ENCODE measurements at places on chromosomes 13 and 19. TPM values are rescaled to one million over a fixed set of nuclear protein-coding genes. Genes with fewer than 3 reads are reported as not detected.

The CACNA1A gene
- polyA plus RNA-seq, result 1.7 TPM

DNA sequence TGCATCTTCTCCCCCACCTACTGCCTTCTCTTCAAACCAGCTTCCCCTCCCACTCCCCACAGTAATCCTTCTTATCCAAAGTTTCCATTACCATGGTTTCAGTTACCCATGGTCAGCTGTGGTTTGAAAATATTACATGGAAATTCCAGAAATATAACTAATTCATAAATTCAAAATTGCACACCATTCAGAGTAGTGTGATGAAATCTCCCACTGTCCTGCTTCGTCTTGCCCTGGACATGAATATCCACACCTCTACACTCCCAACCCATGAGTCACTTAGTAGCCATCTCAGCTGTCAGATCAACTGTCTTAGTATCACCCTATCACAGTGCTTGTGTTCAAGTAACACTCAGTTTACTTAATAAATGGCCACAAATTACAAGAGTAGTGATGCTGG, 3.8 kb upstream of the KCTD12 start:
- no peak for DNase-seq

The DMAC2 gene
- polyA plus RNA-seq, result 60.1 TPM

DNA sequence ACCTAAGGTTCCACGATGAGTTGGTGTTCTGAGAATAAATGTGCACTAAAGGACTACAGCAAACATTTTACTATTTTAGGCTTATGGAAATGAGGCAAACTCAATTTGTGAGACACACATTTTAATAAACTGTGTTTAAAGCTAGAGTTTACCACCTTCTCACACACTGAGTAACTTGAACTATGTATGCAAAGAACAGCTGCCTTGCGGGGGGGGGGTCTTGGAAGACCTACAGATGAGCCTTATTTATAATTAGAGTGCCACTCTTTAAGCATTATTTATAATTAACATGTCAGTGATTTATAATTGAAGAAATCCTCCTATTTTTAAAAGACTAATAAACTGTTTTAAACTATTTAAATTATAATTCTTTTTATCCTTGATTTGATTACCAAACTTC, 300.4 kb downstream of the DLEU7 start:
- DNase-seq, result no peak

GRCh38 chr19:41936416-41936850, 8.2 kb upstream of the ERFL start:
- DNase-seq, result no peak

The PDE4A gene
- polyA plus RNA-seq, result 1.7 TPM

- no peak for DNase-seq
These were observed 245.2 kb downstream of the DLEU7 start for GRCh38 chr13:50598338-50598737.

GRCh38 chr13:43663474-43664090, 123.2 kb downstream of the ENOX1 start:
- no peak for DNase-seq

DNA sequence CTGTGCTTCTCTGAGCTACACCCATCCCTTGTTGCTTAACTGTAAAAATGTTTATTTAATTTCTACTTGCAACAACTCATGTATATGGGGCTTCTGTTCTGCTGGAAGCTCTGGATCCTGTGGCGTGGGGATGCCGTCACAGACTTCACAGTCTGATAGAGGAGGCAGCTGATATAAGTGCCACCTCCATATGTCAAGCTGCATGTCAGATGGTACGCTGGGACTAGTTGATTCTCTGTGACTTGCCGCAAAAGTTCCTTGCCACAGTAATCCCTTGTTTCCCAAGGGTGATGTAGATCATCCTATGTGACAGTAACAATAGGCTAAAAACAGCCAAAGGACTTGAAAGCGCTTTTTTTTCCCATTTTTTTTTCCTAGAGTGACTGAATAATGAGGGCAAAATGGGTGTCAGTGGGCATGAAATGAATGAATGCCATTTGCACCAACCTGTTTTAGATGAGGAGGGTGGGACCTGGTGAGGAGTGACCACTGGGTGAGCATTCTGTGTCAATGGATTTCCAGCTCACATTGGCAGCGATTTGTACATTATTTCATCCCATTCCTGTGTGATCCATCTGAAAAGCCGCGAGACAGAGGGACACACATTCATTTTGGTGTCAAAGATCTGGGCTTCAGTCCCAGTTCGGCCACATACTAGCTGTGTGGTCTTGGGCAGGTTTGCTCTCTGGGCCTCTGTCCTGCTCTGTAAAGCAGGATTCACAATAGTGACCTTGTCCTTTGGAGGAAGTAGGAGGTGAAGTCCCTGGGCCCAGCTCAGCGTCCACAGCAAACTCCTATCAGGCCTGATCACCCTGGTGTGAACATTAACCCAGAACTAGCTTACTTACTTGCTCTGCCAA, 88.9 kb upstream of the RNF113B start:
- no peak for DNase-seq

DNA sequence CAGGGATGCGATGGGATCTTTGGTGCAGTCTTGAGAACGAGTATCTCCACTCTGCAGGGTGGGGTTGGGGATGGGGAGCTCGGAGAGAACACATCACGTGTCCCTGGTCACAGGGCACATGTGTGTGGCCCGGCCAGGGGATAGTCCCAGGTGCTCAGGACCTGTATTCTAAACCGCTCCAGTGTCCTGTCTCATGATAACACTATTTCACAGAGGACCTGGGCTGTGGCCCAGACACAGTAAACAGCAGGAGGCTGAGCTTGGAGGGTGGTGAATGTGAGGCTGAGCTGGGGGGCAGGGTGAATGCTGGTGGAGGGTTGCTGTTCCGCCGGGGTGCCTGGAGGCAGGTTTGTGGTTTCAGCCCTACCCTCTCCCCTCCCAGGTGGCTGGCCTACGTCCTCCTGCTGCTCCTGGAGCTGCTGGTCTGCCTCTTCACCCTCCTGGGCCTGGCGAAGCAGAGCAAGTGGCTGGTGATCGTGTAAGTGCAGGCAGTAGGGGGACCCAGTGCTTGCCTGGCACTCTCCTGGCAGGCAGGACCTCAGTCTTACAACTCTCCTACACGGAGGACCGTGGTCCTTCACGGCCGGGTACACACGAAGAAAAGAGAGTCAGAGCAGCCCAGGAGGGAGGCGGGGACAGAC, 11.1 kb downstream of the TTYH1 start:
- DNase-seq, result no peak

GRCh38 chr13:99980201-99980823, 1.3 kb upstream of the ZIC2 start:
- no peak for DNase-seq

DNA sequence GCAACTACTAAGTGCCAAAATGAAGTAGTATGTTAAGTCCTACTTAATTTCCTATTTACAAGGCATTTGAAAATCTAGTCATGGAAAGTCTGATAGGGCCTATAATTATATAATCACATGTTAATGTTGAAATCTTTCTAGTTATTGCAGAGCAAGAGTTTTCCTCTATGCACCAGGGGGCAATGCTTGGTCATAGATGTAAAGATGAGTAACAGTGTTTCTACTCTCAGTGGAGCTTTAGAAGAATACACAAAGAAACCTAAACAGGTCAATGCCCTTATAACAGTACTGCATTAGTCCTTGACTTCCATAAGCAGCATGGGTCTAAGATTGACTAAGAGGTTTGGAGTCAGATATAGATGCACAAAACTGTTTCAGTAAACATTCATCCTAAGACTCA, 218.7 kb downstream of the KCTD12 start:
- DNase-seq, result no peak

- DNase-seq, result no peak
These were observed 1779.2 kb upstream of the MIR17HG start for GRCh38 chr13:89568276-89568675.

The ICAM1 gene
- 6.5 TPM for polyA plus RNA-seq

GRCh38 chr13:94414708-94415107, 64.8 kb downstream of the DCT start:
- no peak for DNase-seq

DNA sequence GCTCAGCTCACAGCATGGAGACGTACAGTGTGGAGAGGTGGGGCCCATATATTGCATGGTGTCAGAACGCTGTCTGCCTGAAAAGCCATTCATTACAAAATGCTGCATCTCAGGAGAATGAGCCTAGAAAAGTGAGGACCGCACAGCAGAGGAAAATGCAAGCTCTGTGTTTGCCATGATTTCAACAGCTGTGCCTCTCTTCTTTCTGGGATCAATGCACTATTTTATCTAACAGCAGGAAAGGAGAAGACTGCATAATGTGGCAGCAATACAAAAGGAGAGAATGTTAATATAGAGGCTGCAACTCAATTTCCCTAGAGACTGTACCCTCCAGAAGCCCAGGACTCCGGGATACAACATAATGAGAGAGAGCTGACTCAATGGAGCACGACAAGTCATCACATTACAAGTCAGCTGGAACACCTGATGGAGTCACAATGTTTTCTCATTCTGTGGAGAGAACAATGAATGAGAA, 368.0 kb downstream of the FGF14 start:
- DNase-seq, result no peak

- DNase-seq, result no peak
These were observed 1268.7 kb upstream of the PCDH20 start for GRCh38 chr13:62684359-62684758.

The CCL25 gene
- polyA plus RNA-seq, result 0.22 TPM

- no peak for DNase-seq
These were observed 229.6 kb upstream of the HTR2A start for GRCh38 chr13:47126432-47126831.

DNA sequence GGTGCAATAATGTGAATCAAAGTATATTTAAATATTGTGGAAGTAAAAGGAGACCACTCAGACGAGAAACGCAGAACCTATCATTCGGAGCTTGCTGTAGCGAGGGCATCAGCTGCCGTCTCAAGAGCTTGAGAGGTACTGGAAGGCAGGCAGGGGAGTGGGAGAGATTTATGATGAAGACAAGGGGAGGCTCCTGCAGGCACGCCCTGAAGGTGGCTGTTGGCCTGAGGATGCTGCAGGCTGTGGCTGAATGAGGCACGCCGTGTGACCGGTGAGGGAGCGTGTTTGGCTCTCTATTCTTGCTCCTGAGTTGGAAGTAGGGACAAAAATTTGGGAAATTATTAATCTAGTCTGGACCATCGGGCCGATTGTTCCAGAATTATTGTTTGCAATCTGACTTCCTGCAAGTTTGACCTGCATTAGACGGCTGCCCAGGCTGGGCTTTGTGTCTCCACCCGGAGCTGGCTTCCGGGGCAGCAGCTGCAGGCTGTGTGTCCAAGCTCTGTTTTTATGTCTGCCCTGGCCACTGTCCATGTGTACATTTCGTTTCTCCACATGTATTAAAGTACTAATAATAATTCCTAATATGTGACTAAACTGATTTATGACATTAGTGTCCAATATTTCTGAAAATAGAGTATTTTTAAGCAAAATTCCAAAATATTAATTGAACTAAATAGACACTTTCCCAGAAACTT, 91.1 kb upstream of the ANKRD10 start:
- DNase-seq, result peak; percentile 23

DNA sequence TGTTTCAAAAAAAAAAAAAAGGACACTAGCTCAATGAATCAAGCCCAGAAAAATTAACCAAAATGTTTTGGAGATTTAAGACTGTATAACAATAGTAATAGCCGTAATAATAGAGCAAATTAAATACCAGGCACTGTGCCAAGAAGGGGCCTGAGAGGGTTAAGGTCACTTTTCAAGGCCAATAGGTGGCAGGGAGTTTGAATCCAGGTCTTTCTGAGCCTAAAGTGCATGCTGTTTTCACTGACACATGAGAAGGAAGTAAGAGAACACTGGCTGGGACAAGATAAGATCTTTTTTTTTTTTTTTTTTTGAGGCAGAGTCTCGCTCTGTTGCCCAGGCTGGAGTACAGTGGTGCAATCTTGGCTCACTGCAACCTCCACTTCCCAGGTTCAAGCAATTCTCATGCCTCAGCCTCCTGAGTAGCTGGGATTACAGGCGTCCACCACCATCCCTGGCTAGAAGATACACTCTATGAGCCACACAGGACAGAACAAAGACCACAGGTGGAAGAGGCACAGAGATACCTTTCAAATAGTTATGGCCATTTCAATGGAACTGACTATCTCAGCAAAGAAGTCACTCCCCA, 7.7 kb downstream of the FFAR2 start:
- no peak for DNase-seq

The SIGLEC11 gene
- polyA plus RNA-seq, result 4.6 TPM

The MED25 gene
- 55.8 TPM for polyA plus RNA-seq

The CLIP3 gene
- 48.5 TPM for polyA plus RNA-seq

DNA sequence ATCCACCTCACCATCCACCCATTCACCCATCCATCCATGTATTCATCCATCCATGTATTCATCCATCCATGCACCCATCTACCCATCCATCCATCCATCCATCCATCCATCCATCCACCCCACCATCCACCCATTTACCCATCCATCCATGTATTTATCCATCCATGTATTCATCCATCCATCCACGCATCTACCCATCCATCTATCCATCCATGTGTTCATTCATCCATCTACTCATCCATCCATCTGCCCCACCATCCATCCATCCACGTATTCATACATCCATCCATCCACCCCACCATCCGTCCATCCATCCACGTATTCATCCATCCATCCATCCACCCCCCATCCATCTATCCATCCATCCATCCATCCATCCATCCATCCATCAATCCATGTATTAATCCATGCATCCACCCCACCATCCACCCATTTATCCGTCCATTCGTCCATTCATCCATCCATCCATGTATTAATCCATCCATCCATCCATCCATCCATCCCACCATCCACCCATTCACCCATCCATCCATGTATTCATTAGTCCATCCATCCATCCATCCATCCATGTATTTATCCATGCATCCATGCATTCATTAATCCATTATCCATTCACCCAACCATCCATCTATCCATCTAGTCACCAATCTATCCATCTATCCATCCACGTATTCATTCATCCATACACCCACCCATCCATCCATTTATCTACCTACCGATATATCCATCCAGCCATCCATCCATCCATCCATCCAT, 2.6 kb downstream of the IL12RB1 start:
- no peak for DNase-seq

The CYP4F8 gene
- polyA plus RNA-seq, result not detected

The KCNN4 gene
- 1.8 TPM for polyA plus RNA-seq

The SYCN gene
- not detected for polyA plus RNA-seq

GRCh38 chr13:111410232-111411021, 90.0 kb downstream of the TEX29 start:
- no peak for DNase-seq

The LILRB3 gene
- 1.1 TPM for polyA plus RNA-seq

DNA sequence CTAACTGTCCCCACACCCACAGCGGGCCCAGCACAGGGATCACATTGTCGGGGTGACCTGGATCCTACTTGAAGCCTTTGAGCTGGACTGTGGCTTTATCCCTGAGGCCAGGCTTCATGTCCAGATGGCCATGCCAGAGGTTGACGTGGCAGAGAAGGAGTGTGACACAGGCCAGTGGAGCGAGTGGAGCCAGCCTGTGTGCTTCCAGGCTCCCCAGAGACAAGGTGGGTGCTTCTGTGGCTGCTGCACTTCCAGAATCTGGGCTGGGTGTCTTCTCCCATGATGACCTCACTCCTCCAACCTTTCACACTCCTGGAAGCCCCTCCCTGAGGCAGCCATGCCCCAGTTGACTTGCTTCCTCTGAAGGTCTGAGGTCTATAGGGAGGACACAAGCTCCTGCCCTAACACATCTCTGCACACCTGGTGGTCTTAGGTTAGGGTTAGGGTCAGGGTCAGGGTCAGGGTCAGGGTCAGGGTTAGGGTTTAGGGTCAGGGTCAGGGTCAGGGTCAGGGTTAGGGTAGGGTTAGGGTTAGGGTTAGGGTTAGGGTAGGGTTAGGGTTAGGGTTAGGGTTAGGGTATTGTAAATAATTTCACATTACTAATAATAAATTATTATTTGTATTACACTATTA, 13.1 kb upstream of the MZF1 start:
- no peak for DNase-seq

GRCh38 chr19:14661372-14661924, 13.2 kb downstream of the ADGRE3 start:
- no peak for DNase-seq
